Fibroblast of skin of left biceps (primary cell): ENCODE measurements at places on chromosomes 4 and X.

- no peak for DNase-seq
Measured at GRCh38 chr4:169658975-169659715, 38.8 kb downstream of the CLCN3 start.

- DNase-seq = no peak
Measured at GRCh38 chr4:107210450-107211239, 174.5 kb upstream of the DKK2 start.

DNA sequence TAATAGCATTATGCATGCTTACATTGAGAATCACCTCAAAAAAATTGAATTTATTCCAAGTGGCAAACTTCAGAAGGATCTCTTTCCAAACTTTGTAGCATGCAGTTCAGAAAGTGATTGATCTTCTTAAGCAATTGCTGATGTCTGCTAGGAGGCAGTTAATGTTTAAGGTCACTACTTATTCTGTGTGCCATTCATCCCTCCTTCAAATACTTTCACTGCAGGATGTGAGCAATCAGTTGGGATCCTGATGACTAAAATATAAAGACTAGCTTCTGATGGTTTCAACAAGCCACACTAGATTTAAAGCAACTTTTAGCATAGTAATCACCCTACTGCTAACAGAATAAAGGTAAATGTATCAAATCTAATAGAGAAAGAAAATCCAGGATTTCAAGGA, 414.1 kb downstream of the ADGRL3 start:
- no peak for DNase-seq

DNA sequence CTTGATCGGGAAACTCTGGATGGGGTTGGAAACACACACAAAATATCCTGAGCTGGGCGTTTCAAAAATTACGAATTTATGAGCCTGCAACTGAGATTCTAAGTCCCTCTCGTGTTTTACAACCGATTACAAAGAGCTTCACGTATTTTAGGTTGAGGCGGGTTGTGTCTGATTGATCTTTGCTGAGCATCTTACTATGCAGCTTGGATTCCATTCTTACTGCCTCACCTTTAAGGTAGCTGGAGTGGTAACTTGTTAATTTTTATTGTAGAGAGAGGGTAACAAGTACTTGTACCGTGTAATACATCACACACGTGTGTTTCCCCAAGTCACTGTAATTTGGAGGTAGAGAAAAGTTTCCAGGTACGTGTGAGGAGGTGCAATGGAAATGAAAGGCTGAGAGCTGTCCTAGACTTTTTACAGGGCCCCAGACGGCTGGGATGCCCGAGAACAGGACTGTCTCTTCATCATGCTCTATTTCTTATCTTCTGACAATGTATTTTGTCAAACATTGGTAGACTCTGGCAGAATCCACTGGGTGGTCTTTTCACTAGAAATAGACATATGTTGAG, 97.8 kb upstream of the TENM3 start:
- DNase-seq = no peak

DNA sequence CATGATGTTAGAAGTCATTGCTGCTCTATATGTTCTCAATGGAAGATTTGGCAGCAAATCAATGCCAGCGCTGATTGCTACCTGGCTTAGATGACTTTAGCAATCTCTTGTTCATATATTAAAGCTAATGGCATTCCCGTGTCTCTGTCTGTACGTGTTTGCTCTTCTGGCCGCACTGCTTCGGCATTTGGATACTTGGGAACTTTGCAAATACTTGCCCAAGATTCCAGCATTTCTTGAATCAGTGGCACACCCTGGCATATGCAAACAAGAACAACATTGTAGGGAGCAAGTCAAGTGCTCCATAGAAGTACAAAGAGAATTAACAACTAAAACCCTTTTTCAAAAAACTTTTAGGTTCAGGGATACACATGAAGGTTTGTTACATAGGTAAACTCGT, 128.9 kb upstream of the TMEM164 start:
- no peak for DNase-seq

- DNase-seq = no peak
Measured at GRCh38 chrX:112613039-112613438, 66.7 kb downstream of the LHFPL1 start.

- no peak for DNase-seq
Measured at GRCh38 chrX:143664302-143664701, 28.4 kb upstream of the SLITRK4 start.

- no peak for DNase-seq
Measured at GRCh38 chrX:43405191-43405590, 250.9 kb upstream of the MAOA start.

DNA sequence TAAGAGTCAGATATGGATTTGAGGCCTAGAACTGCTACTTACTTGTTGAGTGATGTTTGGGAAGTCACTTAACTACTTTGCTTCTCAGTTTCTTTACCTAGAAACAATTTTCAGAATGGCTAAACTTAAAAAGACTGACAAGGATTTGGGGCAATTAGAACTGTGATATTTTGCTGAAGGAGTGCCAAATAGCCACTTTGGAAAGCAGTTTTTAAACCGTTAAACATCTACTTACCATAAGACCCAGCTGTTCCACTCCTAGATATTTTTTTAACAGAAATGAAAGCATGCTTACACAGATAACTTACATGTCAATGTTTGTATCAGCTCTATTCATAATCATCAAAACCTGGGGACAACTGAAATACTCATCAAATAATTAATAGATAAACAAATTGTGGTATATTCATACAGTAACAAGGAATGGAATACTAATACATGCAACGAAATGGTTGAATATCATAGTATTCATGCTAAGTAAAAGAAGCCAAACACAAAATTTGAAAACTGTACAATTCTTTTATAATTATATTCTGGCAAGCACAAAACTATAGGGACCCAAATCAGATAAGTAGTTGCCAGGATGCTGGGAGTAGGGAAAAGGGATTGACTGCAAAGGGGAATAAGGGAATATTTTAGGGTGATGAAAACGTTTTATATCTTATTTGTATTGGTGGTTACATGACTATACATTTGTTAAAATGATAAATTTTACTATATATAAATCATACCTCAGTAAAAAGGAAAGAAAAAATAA, 24.0 kb downstream of the RPA4 start:
- no peak for DNase-seq

DNA sequence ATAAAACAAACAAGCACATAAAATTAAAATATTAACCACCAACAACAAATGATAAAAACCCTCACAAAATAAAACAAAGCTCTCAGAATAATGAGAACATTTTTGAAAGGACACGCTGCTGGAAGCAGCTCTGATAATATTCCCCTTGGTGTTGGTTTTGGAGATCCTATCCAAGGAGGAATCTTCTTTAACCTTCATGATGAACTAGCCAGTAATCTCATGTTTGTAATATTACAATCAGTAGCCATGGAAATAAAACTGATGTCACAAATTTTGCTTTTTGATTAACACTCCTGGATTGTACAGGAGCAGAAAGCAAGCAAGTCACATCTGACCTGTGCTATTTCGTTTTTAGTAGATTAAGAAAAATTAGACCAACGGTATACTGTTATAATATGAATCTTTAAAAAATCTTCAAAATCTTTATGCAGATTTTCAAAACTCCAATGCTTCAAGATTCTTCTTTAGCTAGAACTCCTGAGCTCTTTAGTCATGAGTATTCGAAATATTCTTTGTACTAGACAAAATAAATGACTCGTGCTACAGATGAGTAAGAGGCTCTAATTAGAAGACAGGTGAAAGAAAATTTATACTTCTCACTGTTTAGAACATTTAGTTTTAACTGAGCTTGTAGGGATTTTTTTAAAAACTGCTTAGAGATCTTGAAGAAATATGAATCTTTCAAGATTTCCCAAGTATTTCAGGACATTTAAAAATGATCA, 154.1 kb downstream of the RASL11B start:
- DNase-seq = no peak

GRCh38 chr4:186840771-186841301, 117.2 kb upstream of the FAT1 start:
- DNase-seq = no peak

GRCh38 chr4:149549911-149550310, 265.7 kb downstream of the IQCM start:
- DNase-seq = no peak

- DNase-seq = no peak
Measured at GRCh38 chr4:3127112-3127511, 52.6 kb downstream of the HTT start.

- DNase-seq = no peak
Measured at GRCh38 chr4:1051472-1051871, 40.0 kb downstream of the FGFRL1 start.

GRCh38 chr4:129043523-129043922, 49.8 kb downstream of the SCLT1 start:
- no peak for DNase-seq

- DNase-seq = no peak
Measured at GRCh38 chr4:168900080-168900479, 110.0 kb downstream of the CBR4 start.

DNA sequence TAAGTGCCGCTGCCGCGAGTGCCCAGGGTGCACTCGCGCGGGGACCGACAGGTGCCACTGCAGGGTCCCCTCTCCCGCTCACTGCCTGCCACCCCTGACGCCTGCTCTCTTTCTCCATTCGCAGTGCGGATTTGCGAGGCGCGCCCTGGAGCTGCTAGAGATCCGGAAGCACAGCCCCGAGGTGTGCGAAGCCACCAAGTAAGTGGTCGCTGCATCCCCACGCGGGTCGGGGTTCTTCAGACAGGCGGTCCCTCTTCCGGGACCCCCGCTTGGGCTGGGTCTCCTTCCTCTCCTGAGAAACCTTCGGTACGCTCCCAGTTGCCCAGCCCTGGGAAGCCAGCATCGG, 547 bp downstream of the GUCY1A1 start:
- no peak for DNase-seq

- no peak for DNase-seq
Measured at GRCh38 chr4:53013873-53014775, 152.0 kb downstream of the RASL11B start.

- DNase-seq = no peak
Measured at GRCh38 chrX:38006291-38006690, at the start of gene SYTL5. Gene SYTL5 (plus strand): TSS chrX:38006553. CDS start chrX:38033890, 27,337 bp downstream.

DNA sequence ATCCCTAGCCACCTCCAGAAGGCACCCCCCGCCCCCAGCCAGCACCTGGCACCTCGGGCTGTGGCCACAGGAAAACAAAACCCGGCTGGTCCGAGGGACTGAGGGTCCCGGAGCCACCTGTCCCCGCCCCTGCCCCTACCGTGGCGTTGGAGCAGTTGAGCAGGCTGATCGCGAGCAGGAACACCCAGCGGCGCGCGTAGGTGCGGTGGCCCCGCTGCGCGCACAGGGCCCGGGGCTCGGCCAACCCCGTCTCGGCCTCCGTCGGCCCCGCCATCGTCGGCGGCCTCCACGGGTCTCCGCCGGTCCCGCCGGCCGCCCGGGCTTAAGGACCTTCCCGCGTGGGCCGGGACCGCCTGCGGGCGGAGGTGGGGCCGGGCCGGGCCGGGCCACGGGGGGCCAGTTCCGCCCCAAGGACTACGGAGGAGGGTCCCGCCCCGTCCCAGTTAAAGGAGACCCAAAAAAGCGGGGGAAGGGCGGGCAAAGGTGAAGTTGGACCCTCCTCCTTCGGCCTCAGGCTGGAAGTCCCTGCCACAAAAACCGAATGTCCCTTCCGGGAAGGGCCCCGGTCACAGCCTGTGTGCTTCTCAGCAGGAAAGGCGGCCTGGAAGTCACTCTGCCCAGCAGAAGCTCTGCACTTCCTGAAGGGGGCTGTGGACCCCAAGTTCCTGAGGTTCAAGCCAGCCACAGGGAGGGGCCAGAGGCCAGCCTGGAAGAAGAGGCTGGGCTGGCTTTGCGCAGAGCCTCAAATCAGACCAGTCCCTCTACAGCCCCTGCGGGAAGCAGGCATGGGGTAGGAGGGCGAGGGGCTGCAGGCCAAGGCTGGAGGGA, at the start of gene SLC49A3:
Gene SLC49A3, minus strand, starts transcription at position 298 of the 828 bp plus-strand sequence. Its CDS starts 24 bp downstream, at position 274.
- DNase-seq = no peak

- DNase-seq = no peak
Measured at GRCh38 chr4:121256887-121257466, 92.9 kb upstream of the TNIP3 start.

DNA sequence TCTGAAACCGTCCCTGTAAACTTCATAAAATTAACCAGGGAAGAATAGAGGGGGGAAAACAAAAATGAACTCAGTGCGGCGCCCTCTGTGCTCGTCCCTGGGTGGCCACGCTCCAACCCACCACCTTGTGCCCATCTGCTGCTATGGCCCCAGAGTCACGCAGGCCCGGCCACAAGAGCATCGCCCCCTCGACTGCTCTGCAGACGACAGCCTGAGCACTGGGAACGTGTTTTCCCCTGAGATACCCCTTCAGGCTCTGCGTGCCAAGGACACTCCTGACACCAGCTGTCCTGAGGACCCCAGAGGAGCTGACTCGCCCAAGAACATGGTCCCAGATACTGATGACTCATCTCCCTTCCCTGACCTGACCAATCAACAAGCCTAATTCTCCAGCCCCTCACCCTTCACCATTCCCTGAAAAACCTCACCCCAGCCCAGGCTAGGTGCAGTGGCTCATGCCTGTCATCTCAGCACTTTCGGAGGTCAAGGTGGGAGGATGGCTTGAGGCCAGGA, 64.1 kb upstream of the GPR78 start:
- DNase-seq = no peak

GRCh38 chr4:176775338-176775737, 17.4 kb downstream of the VEGFC start:
- no peak for DNase-seq

- no peak for DNase-seq
Measured at GRCh38 chrX:140163371-140164159, 198.2 kb upstream of the CXorf66 start.

GRCh38 chr4:69196209-69196965, 18.2 kb downstream of the UGT2B11 start:
- DNase-seq = no peak

GRCh38 chr4:162782778-162783525, 383.7 kb downstream of the NAF1 start:
- DNase-seq = no peak

DNA sequence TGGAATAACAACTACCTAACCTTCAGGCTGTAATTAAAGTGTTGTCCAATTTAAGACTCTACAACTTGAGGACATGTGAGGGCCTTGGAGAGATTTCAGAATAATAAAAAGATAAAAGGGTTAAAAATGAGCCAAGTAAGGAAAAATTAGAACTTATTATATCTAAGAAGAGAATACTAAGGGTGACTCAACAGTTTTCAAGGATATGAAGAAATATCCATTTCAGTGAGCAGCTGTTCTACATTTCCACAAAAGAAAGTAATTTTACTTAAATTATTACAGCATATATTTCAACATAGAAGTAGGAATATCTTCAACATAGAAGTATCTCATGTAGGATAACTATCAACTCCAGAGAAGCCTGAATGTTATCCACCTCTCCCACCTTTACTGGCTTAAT, 11.3 kb downstream of the SNX12 start:
- DNase-seq = no peak

GRCh38 chr4:68336530-68336929, 13.4 kb downstream of the YTHDC1 start:
- no peak for DNase-seq

DNA sequence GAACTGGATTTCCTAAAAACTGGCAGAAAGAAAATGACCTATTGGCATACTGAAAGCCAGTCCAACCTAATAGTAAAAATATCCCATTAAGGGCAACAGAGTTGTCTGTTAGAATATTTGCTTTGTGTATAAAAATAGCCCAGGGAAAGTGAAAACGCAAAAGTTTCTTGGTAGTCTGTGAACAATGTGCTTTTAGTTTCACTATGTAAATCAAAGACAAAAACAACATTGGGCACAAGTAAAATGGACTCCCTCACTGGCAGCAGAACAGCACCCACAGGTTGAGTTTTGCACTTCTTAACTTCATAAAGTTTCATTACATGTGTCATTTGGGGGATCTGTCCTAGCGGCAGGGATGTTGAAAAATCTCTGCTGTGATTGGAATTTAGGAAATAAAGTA, 4.3 kb upstream of the FGG start:
- DNase-seq = no peak

GRCh38 chr4:108466936-108467902, 153.2 kb upstream of the RPL34 start:
- no peak for DNase-seq
